ENCODE measurements at places on chromosomes 4 and X. TPM values are rescaled to one million over a fixed set of nuclear protein-coding genes. Genes with fewer than 3 reads are reported as not detected.
A peak's percentile ranks its signal among the peaks of the same experiment; 100 is the strongest.

SULT1B1 gene
- 0.17 TPM for total RNA-seq

NDST3 gene
- not detected for total RNA-seq

SOD3 gene
- total RNA-seq = not detected

TDO2 gene
- not detected for total RNA-seq

PRSS12 gene
- total RNA-seq = not detected

IL2 gene
- total RNA-seq = 595 TPM

PNCK gene
- 0.15 TPM for total RNA-seq

NSUN7 gene
- total RNA-seq = 0.23 TPM

SLIT2 gene
- total RNA-seq = 0.07 TPM

HNRNPH2 gene
- total RNA-seq = 21.3 TPM

ANAPC4 gene
- total RNA-seq = 39.9 TPM

RTL5 gene
- 0.29 TPM for total RNA-seq

SPANXA1 gene
- total RNA-seq = not detected

RASGEF1B gene
- 3.6 TPM for total RNA-seq

VCX gene
- not detected for total RNA-seq

TLR1 gene
- 1.9 TPM for total RNA-seq

DNA sequence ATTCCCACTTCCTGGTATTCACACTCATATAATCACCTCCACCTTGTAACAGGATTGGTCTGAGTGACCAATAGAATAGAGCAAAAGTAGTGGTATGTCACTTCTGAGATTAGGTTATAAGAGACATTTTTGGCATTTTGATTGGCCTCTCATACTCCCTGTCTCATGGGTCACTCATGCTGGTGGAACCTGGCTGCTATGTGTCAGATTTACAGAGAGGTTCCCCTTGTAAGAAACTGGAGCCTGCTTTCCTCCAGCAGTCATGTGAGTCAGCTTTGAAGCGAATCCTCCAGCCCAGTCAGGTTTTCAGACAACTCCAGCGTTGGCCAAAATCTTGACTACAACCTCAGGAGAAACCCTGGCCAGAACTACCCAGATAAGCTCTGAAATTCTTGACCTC lies 2.6 kb upstream of the OTUD4 start:
- DNase-seq = no peak

- no peak for DNase-seq
Observed at GRCh38 chrX:49082271-49082871, 2.7 kb upstream of the WDR45 start.

GRCh38 chrX:153926858-153927671 lies 1.0 kb upstream of the ARHGAP4 start:
- DNase-seq = peak; percentile 71

GRCh38 chrX:17242470-17242869 lies 132.5 kb upstream of the NHS start:
- no peak for DNase-seq

DNA sequence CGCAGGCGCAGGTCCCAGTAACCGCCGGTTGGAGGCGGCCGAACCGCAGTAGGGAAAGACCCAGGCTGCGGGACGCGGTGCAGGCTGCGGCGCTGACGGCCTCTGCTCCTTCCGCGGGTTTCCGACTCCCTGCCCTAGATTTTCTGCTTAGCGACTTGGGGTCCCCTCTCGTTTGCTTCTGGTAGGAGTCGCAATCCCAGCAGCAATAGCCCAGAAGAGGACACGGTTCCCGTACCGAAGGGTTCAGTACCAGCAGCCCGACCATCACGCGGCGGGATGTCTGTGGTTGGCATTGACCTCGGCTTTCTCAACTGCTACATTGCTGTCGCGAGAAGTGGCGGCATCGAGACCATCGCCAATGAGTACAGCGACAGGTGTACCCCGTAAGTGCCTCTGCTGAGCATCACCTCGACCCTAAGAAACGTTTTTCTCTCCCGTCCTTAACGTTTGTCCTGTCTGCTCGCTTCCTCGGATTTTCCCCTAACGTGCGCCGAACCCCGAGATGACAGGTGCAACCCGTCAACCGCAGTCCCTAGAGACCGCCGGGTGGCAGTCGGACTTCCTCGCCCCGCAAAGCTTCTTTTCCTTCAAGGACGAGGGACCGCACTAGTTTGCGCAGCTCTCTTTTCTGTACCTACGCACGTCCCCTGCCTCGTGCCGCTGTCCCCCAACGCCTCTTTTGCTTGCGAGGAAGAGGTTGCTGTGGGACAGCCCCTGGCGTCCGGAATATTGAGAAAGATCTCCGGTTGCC lies at the start of gene HSPA4L:
TSS of gene HSPA4L (plus strand) at position 48 of the 751 bp plus-strand sequence. CDS start at position 277, 229 bp downstream.
- peak; percentile 64 for DNase-seq

DNA sequence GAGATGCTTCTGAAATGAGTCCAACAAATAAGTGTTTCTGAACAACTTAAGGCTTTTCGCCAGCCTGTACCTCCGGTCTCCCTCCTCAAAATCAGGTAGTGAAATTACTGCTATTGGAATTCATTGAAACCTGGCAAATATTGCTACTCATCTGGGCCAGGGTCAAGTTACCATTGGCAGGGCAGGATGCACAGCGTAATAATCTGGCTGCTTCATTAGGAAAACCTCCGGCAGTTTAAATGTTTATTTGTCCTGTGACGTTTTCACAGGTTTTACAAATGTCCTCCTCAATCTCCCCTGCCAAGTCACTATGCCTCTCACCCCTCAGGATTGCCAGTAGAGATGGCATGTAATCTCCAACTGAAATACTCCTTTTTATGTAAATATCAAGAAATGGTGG lies 92.6 kb upstream of the KDR start:
- no peak for DNase-seq

- no peak for DNase-seq
Observed at GRCh38 chr4:47974566-47974965, 41.9 kb downstream of the CNGA1 start.

DNA sequence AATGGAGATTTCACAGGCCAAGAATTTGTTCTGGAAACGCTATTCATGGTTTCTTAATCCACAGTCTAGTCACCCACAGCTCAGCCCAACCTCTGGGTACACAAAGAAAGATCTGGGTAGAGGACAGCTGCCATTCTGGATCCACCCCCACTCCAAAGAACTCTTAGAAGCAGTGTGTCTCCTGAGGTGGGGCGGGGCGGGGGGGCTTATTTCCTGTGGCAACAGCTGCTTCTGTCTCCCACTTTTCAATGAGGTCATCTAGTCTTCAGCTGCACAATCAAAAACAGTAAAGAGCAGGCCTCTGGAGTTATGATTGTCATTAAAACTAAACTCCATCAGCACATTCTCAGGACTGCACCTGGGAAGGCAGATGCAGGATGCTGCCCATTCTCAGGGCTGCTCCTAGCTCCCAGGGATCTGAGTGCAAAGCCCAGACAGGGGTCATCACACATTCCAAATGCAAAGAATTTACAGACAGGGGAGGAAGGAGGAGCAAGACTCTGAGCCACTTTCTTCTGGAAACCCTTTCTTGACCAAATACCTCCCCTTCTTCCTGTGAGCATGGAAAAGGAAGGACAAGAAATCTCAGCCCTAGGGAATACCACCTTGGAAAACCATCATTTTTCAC lies 207.3 kb downstream of the HS6ST2 start:
- DNase-seq = no peak

DNA sequence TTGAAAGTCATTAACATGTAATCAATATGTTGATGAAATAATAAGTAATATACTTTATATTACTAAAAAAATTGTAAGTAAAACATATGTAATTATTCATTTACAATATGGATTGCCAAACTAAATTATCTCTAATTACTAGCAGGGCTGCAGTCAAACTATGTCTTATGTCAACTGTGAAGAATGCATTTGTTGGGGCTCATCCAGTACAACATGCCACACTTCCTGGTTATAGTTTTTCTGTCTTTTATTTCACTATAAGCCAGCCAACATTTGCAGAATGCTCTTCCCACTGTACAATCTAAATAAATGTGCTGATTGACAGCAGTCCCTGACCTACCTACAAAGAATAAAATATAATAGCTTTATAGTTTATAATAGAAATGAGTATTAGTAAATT lies 975.4 kb upstream of the NDST4 start:
- DNase-seq = no peak

GRCh38 chr4:105683038-105683437 lies 25.5 kb downstream of the INTS12 start:
- DNase-seq = no peak

GRCh38 chrX:47864300-47864699 lies 27.6 kb downstream of the ZNF81 start:
- no peak for DNase-seq

- no peak for DNase-seq
Observed at GRCh38 chrX:95248386-95248785, 1436.3 kb upstream of the DIAPH2 start.

DNA sequence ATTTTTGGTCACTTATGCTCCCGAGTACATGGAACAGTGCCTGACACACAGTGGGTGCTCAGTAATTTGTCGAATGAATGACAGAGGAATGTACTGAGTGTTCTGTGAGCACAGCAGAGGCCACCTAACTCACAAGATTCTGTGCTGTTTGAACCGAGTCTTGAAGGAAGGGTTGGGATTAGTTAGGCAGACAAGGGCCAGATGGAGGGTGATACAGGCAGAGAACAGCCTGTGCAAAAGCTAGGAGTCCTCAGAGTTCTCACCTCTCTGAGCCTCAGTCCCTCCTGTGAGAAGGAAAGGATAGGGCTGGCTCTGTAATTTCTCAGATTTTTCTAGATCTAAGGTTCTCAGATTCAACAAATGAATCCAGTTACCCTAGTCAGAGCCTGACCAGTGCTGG lies 108.8 kb downstream of the NHSL2 start:
- no peak for DNase-seq

DNA sequence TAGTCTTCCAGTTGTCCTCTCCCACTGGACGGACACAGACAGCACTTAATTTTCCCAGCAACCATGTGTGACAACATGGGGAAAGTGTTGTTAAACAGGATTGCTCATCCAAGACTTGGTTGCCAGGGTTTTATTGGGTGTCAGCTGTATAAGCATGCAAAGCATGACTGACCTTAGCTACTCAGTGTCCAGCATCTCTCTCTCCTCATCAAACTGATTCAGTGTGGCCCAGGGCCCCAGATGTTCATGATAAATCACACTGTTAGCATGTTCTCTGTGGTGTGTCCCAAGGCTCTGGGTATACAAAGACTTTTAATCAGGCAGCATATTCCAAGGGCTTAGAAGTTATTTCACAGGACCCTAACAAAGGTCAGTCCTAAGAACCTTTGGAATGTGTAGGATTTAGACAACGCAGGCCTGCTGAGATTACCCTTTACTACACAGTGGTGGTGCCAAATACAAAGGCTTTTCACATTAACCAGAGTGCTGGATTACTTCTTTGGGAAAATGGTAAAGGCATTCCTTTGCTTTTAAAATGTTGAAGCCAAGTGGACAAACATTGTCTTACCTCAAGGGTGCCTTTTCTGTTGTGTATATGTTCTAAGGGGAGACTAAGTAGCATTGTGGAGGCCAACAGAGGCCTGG lies 213.3 kb downstream of the GLUD2 start:
- DNase-seq = no peak

GRCh38 chr4:102560115-102560514 lies 59.0 kb downstream of the NFKB1 start:
- no peak for DNase-seq

GRCh38 chr4:10120943-10121567 lies 4.5 kb upstream of the WDR1 start:
- no peak for DNase-seq
